ENCODE measurements at places on chromosomes 16 and 17. TPM values are rescaled to one million over a fixed set of nuclear protein-coding genes. Genes with fewer than 3 reads are reported as not detected.

Gene PRR29
- total RNA-seq: 0.16 TPM

Gene KREMEN2
- 0.33 TPM for total RNA-seq

Gene OTOP3
- not detected for total RNA-seq

Gene CHD9NB
- total RNA-seq: 3.3 TPM

Gene CIITA
- 5.6 TPM for total RNA-seq

Gene NHLRC4
- 0.66 TPM for total RNA-seq

Gene NUP88
- 52.8 TPM for total RNA-seq

Gene VAC14
- total RNA-seq: 28.5 TPM

Gene KLHL10
- total RNA-seq: not detected

Gene DPEP3
- 0.29 TPM for total RNA-seq

Gene SEZ6L2
- total RNA-seq: 0.16 TPM

Gene ACAP1
- total RNA-seq: 6.6 TPM

Gene CTRB1
- total RNA-seq: not detected

Gene KRTAP4-4
- not detected for total RNA-seq

Gene PRCD
- total RNA-seq: 1.5 TPM

Gene NPB
- total RNA-seq: not detected

Gene TBX2
- 4.8 TPM for total RNA-seq

Gene PRR35
- not detected for total RNA-seq

Gene SMIM36
- total RNA-seq: not detected

Gene ESRP2
- 0.80 TPM for total RNA-seq

Gene DLX3
- total RNA-seq: 0.98 TPM

Gene WNT3
- 2.9 TPM for total RNA-seq

Gene SPNS3
- total RNA-seq: not detected

Gene NPLOC4
- total RNA-seq: 56.0 TPM

Gene KRT32
- 0.33 TPM for total RNA-seq
